Motor neuron (in vitro differentiated cells): ENCODE measurements at places on chromosomes 5 and 9.

- no peak for ATAC-seq
Measured at GRCh38 chr5:6602441-6602840, 30.4 kb downstream of the NSUN2 start.

DNA sequence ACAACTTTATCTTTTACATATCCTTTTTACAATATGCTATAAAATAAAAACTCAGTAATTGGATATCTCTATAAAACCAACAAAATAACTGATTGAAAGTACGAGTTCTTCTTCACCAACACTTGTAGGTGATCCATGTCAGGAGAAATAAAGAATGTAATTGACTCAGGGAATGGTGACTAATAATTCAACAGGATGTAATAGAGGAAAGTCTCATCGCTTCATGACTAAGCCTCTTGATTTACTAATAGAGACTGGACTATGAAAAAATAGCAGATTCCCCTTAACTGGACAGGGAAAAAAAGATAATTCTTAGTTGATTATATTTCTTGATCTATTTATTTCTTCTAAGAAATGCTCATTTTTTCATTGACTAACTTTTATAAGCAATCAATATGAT, 507.7 kb upstream of the PTGER4 start:
- ATAC-seq: no peak

DNA sequence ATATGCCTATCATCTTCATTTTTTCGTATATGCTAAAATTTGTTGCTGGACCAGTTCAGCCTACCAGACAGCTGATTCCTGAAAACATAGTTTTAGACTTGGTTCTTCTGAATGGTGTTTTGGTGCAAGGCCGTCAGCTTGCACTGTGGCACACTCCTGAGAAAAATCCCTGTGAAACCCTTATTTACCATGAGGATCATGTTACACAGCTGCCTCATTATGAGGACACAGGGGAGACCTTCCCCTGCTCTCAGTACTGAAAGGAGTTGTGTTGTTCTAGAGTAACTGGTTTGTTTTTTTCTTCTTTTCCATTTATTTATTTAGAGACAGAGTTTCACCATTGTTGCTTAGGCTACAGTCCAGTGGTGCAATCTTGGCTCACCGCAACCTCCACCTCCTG, 37.6 kb downstream of the MAST4 start:
- ATAC-seq: no peak

DNA sequence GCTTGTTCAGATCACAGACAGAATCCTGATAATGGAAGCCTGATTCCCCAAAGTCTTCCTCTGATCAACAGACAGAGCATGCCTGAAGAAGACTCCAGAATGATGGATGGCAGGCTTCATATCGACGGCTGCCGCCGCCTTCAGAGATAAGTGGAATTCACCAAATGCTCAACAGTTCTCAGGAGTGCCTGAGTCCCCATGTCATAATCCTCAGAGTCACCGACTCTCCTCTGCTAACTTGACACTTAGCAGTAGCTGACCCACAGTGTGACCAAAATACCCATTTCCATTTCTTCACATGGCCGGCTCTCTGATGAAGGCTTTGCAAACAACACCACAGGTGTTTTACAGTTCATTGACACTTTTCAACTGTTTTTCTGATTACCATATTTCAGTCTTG, 58.7 kb downstream of the PRDM6 start:
- no peak for ATAC-seq

DNA sequence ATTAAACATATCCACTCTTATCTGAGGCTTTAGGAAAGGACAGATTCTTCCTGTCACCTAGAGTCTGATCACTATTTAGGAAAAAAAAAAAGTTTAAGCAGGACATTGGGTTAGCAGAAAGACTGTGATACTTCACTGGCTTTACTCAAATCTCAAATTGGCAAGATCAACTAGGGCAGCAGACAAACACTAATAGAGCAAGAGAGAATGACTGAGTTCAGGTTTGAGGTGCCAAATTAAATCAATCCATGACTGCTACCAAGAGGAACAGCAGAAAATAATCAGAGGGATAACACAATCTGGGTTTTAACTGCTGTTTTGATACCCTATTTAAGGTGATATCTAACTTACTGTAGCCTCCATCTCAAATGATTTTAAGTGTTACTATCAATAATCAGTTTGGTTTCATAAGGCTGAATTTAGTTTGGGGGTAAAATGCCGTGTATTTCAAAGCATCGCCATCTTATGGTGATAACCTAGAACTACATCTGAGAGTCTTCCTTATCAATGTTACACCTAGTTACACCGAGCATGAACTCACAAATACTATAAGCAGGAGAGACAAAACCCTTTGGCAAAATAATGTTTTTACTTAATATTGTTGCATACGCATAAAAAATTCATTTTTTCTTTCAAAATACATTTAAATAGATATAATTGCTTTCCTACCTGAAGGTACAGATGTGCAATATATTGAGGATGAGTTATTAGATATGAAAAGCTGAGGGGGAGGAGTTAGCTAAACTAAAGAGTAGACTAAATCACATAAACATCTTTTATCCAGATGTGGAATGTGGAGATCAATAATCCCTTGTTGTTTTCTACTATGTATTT, 286.4 kb upstream of the CDH12 start:
- no peak for ATAC-seq

GRCh38 chr9:113005777-113006176, 6.2 kb downstream of the ZNF883 start:
- no peak for ATAC-seq
